ENCODE measurements at places on chromosomes 6 and 20.

GRCh38 chr6:78089531-78089930, 436.7 kb downstream of the MEI4 start:
- DNase-seq, result no peak

- no peak for DNase-seq
Measured at GRCh38 chr6:455835-456234, 64.3 kb downstream of the IRF4 start.

DNA sequence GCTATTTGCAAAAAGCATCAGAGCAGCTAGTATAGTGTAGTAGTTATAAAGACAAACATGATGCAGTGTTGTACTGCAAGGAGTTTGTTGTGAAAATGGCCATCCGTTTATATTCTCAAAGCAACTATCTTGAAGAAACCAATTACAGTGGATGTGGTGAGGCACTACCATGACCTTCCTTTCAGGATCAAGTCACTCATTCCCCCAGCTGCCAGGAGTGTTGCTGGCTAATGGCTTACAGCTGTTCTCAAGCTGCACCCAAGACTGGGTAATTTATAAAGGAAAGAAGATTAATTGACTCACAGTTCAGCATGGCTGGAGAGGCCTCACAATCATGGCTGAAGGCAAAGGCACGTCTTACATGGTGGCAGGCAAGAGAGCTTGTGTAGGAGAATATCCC, 29.0 kb downstream of the ADGRF4 start:
- no peak for DNase-seq

DNA sequence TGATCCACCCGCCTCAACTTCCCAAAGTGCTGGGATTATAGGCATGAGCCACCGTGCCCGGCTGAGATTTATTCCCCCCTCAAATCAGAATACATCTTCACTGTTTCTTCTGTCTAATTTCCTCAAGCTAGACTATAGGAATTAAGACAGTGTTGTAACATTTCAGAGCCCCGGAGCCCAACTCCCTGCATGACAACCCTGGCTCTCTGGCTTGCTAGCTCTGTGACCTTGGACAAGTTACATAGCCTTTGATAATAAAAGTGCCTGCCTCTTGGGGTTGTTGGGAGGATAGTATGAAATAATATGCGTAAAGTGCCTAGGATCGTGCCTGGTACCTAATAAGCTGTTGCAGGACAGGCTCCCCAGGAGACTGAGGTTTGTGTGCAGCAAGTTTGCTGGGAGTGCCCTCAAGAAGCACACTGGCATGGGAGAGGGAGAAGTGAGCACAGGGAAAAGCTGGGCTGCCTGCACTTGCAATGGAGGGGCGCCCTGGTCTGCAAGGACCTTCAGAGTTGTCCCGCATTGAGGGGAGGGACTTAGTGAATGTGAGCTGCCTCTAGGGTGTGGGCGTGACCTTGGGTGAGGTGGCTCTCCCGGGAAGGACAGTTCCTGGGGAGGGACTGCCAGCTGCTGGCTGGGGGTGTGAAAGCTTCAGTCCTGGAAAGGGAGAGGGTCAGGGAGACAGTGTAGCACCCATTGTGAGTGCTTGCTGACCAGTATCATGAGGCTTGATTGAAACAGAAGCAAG, 43.4 kb downstream of the TAF8 start:
- DNase-seq, result peak; percentile 38

DNA sequence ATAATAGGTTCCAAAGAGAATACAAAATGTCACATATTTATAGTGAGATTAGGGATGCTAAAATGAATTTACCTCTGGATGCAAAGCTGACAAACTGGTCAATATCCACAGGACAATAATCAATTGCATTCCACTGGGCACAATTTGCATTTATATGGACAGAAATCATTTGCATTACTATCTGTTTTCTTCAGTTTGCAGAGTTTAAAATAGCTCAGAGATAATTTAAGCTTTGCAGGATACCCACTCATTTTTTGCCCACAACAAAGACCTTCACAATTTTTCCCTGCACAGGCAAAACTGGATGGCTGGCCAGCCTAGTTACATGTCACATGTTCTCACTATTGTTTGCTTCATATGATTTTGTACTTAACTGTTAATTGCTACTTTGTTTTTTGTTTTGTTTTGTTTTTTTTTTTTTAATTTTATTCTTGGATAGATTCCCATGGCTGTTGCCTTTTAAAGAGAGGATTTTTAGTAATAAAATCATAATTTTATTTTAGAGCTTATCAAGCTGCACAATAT, 483.5 kb downstream of the UTRN start:
- no peak for DNase-seq

All from pancreas (tissue), 10 donors.